Spinal cord (tissue), 10 donors: ENCODE measurements at places on chromosomes 13 and 19.

GRCh38 chr13:32409561-32410421 lies 18.1 kb downstream of the N4BP2L1 start:
- peaks cover 8% of the 10 kb centered on the region for H3K4me1 ChIP-seq
- H3K27me3 ChIP-seq = no peaks in the 10 kb centered on the region
- no peaks in the 10 kb centered on the region for H3K36me3 ChIP-seq

- peak; percentile 67 for DNase-seq
- H3K4me3 ChIP-seq = no peak overlapping the region
- H3K4me1 ChIP-seq = peaks cover 6% of the 10 kb centered on the region
Measured at GRCh38 chr13:111429064-111429558, 108.7 kb downstream of the TEX29 start.

- peaks cover 20% of the 10 kb centered on the region for H3K4me1 ChIP-seq
- peak overlapping the region; percentile 54 for H3K27ac ChIP-seq
- peaks cover 61% of the 10 kb centered on the region for H3K36me3 ChIP-seq
- no peak overlapping the region for H3K4me3 ChIP-seq
Measured at GRCh38 chr19:54207983-54208783, 7.5 kb downstream of the RPS9 start.

- H3K27ac ChIP-seq = peak overlapping the region; percentile 17
- H3K4me1 ChIP-seq = peaks cover 7% of the 10 kb centered on the region
- H3K27me3 ChIP-seq = no peaks in the 10 kb centered on the region
- peak; percentile 87 for DNase-seq
Measured at GRCh38 chr13:32902874-32903273, 113.3 kb upstream of the KL start.

DNA sequence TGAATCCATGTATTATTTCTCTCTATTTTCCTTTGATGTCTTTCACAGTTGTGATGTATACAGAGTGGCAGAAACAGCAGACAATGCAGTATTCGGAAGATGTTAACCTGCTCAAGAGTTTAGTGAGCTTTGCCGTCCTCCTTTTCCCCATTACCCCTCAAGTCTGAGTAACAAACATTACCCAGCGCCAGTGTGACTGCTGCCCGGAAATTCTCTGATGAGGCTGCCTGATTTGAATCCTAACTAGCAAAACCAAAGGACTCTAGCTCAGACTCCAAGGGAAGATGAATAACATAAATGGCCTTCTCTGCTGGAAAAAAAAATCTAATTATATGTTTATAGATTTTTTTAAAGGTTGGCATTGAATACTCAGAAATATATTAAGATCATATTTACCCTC lies 247.3 kb upstream of the SOX21 start:
- H3K4me3 ChIP-seq = no peak overlapping the region
- no peak for DNase-seq
- no peaks in the 10 kb centered on the region for H3K36me3 ChIP-seq
- H3K4me1 ChIP-seq = no peaks in the 10 kb centered on the region
- H3K27ac ChIP-seq = no peak overlapping the region
- peaks cover 10% of the 10 kb centered on the region for H3K27me3 ChIP-seq

- no peaks in the 10 kb centered on the region for H3K4me1 ChIP-seq
- H3K4me3 ChIP-seq = no peak overlapping the region
- DNase-seq = peak; percentile 57
- H3K27ac ChIP-seq = no peak overlapping the region
- no peaks in the 10 kb centered on the region for H3K36me3 ChIP-seq
Measured at GRCh38 chr13:47158593-47158992, 261.7 kb upstream of the HTR2A start.

DNA sequence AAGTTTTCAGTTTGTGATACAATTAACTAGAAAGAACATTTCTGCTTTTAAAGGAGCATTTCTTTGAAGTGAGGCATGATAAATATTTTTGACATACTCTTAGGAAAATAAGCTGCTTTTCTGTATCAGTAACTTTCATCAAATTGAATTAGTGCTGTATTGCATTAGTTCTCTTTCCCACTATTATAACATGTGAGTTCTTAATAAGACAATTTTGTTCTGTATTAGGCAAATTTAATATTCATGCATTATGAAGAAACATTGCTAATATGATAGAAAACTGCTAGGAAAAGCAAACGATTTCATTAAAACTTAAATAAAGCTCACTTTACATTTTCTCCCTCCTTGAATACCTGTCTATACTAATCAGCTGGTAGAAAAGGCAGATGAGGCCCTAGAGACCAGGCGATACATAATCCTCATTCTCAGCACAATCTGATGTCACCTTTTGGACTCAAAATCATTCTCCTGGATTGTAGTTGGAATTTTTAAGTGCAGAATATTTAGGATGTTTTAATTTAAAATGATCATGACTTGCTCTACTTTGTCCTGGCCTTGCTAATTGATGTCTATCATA lies 1636.8 kb downstream of the PCDH9 start:
- no peaks in the 10 kb centered on the region for H3K27me3 ChIP-seq
- DNase-seq = no peak
- no peak overlapping the region for H3K27ac ChIP-seq
- H3K4me1 ChIP-seq = no peaks in the 10 kb centered on the region
- H3K36me3 ChIP-seq = no peaks in the 10 kb centered on the region

GRCh38 chr13:110907951-110908898 lies 6.6 kb downstream of the ANKRD10 start:
- H3K27ac ChIP-seq = no peak overlapping the region
- H3K27me3 ChIP-seq = no peaks in the 10 kb centered on the region
- peaks cover 13% of the 10 kb centered on the region for H3K36me3 ChIP-seq
- no peak overlapping the region for H3K4me3 ChIP-seq

DNA sequence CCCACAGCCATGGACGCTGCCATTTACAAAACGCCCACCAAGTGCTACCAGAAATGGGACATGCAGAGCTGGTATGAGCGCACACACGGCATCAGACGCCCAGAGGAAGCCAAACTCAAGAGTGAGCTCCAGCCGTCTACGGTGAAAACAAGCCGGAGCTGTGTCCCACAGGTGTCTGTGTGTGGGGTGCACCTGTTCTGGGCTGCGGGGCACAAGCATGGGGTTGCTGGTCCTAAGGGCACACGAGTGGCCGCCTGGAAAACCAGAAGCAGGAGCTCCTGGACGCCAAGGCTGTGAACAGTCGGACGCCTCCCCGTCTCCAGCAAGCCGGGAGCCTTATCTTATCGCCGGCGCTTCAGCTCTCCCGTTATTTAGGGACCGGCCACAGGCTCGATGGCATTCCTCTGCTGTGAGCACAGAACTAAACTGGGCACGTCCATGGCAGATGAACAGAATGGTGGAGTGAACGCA lies 1.3 kb downstream of the ADPRHL1 start:
- peaks cover 18% of the 10 kb centered on the region for H3K4me1 ChIP-seq
- H3K27ac ChIP-seq = no peak overlapping the region
- no peak for DNase-seq
- no peaks in the 10 kb centered on the region for H3K27me3 ChIP-seq
- H3K4me3 ChIP-seq = no peak overlapping the region

DNA sequence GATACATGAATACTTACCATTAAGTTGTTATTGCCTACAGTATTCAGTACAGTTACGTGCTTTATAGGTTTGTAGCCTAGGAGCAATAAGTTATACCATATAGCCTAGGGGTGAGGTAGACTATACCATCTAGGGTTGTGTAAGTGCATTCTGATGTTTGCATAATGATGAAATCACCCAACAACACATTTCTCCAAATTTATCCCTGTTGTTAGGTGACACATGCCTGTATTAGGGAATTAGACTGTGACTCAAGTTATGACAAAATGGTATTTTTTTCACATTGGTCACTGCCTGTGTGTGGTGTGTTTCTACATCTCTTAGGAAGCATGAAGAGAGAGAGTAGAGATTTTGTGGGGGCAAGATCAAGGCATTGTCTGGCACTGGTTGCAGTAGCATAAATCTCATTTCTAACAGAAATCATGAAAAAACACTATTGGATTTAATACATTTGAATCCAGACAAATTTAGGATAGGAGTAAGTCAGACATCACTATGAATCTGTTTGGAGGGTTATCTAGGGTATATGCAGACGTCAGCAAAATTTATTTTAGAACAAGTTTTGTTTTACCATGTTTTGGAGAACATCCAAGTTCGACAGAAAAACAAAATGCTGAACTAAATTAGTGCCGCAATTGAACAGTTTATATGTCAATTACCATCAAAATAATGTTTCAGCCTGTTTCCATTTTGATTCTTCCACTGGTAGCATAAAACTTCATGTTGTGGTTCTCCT lies 332.1 kb downstream of the LMO7 start:
- H3K4me3 ChIP-seq = no peak overlapping the region
- no peaks in the 10 kb centered on the region for H3K4me1 ChIP-seq
- DNase-seq = no peak

DNA sequence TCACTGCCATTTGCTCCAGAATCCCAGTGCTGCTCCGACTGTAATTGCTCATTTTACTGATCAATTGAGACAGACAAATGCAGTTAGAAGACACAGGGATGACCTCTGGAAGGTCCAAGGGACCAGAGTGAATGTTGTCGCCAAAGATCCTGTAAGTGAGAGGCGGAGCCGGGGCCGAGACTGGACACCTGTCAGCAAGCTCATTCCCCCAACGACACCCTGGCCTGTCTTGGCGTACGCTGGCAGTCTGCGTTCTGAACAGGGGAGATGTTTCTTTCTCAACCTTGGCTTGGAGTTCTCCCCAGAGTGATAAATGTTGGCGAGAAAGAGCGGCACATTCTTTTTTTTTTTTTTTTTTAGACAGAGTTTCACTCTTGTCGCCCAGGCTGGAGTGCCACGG lies 24.2 kb downstream of the GADD45B start:
- DNase-seq = no peak
- H3K4me1 ChIP-seq = peaks cover 12% of the 10 kb centered on the region
- H3K27ac ChIP-seq = no peak overlapping the region
- H3K36me3 ChIP-seq = no peaks in the 10 kb centered on the region
- H3K27me3 ChIP-seq = no peaks in the 10 kb centered on the region

DNA sequence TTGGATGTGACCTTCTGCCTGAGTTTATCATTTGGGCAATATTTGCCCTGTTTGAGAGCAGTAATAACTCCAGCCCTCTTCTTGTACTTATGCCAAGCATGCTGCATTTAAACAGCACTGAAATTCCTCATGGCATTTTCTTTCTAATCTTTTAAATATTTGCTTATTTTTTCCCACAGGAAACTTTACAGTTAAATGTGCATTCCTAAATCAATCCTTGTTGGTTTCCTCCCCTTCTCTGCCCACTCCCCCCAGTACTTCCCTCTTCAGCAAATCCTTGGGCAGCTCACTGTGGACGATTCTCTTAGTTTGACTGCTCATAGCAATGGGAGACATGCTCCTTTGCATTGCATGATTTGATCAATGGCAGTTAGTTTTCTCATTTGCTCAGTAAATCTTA lies 68.7 kb downstream of the RAP2A start:
- no peak overlapping the region for H3K4me3 ChIP-seq
- H3K36me3 ChIP-seq = no peaks in the 10 kb centered on the region
- H3K4me1 ChIP-seq = no peaks in the 10 kb centered on the region
- H3K27me3 ChIP-seq = no peaks in the 10 kb centered on the region

DNA sequence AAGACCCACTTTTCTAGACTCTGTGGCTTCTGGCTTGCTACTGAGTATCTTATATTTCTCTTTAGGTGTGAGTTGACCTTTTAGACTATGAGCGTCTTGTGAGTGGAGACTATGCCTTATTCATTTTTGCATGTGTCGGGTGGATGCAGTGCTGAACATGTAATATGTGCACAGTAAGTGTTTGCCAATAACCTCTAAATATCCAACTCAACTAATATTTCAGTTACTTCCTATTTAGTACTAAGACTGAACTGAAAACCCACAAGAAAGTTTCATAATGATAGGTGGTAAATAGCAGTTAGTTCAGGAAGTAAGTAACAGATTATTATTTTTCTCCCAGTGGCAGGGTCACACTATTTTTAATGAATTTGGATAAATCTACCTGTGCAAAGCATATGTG lies 269.3 kb downstream of the KCNRG start:
- no peak overlapping the region for H3K4me3 ChIP-seq
- H3K4me1 ChIP-seq = no peaks in the 10 kb centered on the region
- H3K27me3 ChIP-seq = no peaks in the 10 kb centered on the region
- no peak overlapping the region for H3K27ac ChIP-seq
- no peaks in the 10 kb centered on the region for H3K36me3 ChIP-seq

DNA sequence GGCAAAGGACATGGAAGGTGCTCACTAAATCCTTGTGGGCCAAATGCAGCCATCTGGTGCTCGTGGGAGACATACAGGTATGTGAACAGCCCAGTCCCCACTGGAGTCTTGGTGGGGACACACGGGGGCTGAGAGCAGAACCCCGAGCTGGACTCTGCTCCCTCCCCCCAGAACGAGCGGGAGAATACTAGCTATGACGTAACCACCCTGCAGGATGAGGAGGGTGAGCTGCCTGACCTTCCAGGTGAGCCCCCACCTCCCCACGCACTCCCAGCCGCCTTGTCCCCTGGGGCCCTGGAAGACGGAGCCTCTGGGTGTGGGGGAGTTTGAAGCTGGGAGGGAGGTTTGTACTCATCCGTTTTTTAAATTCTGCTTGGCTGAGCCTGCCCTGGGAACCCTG lies 13.5 kb upstream of the EBI3 start:
- no peak overlapping the region for H3K4me3 ChIP-seq
- no peak overlapping the region for H3K27ac ChIP-seq
- peaks cover 7% of the 10 kb centered on the region for H3K36me3 ChIP-seq
- no peaks in the 10 kb centered on the region for H3K4me1 ChIP-seq

DNA sequence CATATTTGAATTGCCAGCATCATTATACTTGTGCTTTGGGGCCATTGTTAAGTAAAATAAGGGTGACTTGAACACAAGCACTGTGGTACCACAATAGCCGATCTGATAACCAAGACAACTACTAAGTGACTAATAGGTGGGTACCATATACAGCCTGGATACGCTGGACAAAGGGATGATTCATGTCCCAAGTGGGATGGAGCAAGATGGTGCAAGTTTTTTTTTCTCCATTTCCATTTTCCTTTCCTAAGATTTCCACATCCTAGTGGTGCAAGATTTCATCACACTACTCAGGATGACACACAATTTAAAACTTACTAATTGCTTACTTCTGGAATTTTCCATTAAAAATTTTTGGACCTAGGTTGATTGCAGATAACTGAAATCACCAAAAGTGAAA lies 15.1 kb downstream of the BRCA2 start:
- DNase-seq = no peak
- no peaks in the 10 kb centered on the region for H3K36me3 ChIP-seq
- H3K27ac ChIP-seq = no peak overlapping the region
- no peaks in the 10 kb centered on the region for H3K27me3 ChIP-seq
- no peak overlapping the region for H3K4me3 ChIP-seq

GRCh38 chr19:647566-648284 lies 8.0 kb downstream of the FGF22 start:
- no peaks in the 10 kb centered on the region for H3K27me3 ChIP-seq
- no peak overlapping the region for H3K27ac ChIP-seq
- H3K4me1 ChIP-seq = no peaks in the 10 kb centered on the region
- H3K36me3 ChIP-seq = peaks cover 100% of the 10 kb centered on the region
